8988T (cell line): ENCODE measurements at places on chromosomes 4 and X.

DNA sequence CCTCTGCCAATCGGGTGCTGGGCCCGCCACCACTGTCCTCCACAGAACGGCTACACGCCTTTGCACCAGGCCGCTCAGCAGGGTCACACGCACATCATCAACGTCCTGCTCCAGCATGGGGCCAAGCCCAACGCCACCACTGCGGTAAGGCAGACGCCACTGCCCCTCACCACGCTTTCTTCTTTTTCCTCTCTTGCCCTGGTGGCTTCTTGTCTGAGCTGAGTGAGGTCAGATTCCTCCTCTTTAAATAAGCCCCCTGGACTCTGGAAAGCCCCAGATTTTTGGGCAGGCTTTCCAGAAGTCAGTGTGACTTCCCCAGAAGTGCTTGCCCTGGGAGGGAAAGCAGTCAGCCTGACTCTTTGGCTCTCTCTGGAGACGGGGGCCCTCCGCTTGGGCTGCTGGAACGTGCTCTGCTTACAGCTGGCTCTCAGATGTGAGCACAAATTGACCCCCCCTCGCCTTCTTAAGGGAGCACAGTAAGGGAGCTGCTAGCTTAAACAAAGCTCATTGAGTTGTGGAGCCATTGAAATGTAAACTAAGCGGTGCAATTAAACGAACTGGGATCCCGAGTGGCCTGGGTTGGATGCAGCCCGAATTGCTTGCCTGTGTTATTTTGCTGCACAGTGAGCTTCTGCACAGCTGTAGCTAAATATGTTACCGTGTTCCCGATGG, 243.1 kb downstream of the ANK2 start:
- no peak for DNase-seq

GRCh38 chr4:15847746-15848145, 69.6 kb downstream of the CD38 start:
- no peak for DNase-seq

DNA sequence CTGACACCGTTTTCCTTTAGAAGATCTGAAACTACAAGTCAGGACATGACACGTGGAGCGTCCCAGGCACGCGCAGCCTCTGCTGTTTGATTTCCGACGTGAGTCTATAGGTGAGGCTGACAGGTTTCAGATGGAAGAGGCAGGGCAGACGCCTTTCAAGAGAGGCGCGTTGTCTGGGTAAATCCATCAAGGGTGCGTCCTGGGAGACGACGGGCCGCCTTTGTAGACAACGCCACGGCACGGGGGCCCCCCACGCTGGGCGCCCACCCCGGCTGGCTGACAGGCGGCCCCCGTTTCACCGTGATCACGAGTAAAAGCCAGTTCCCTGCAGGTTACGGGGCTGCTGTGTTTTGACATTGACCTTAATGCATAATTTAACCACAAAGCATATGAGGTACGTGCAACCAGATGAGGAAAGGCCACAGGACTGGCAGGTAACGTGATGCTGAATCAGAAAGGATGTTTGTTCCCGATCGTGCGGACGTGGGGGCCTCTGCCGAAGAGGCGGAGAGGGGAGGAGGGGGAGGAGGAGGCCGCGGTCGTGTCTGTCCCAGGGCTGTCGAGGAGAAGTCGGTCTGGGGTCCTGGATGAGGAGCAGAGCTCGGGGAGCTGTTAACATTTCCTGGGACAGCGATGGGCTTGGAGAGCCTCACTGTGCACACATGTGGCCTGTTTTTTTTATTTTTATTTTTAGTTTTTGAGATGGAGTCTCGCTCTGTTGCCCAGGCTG, 51.1 kb upstream of the PPP2R3B start:
- DNase-seq, result no peak

DNA sequence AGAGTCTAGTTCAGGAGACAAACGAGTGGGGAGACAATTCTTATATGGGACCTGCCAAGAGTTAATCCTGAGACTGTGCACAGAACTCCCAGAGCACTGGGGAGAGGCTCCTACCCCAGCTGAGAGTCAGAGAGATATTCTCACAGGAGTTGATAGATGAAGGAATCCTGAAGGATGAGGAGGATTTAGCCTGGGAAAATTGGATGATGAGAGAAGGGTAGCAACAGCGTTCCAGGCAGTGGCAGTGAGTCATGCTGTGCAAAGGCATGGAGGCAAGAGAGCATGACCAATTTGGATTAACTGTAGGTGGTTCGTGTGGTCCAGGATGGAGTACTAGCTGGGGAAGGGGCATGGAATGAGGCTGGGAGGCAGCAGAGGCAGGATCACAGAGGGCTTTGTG, 318.6 kb downstream of the LDB2 start:
- no peak for DNase-seq

DNA sequence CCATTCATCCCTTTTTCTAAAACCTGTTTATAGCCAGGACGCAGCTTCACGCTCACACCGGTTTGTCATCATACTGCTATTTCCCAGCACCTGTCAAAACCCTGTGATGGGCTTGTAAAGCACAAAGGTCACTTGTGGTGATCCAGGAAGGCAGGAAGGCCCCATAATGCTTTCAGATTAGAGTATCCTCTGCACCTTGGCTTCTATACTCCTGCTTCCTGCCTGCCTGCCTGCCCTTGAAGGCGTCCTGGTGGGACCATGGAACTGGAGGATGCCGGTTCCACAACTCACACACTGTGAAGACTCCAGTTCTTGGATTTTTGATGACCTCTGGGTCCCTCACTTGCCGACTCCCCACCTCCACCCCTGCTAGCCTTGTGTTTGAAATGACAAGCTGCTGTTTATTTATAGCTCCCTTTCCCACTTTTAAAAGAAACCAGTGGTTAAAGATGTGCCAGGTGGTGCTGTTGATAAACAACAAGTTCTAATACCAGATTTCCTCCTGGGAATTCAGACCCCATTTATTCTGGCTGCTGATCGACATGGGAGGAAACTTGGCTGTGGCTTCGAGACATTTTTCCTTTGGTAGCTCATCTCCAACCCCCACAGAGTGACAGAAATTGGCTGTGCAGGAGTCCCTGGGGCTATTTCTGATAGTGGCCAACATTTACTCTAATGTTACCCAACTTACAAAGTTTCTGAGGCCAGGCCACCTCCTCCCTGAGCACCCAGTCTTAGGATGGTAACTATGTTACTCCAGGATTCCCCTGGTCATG, 211.5 kb downstream of the KDR start:
- DNase-seq, result no peak

DNA sequence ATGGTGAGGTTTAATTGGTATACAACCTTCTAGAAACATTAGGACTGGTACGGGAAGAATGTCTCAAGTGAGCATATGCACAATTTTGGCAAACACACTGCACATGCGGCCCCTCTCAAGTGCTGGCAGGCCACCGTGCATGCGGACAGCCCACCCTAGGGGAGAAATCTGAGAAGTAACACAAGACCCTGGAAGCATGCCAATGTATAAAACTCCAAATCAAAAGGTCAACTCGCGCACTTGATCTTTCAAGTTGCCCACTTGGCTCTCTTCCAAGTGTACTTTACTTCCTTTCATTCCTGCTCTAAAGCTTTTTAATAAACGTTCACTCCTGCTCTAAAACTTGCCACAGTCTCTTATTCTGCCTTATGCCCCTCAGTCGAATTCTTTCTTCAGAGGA, 488.3 kb downstream of the CFAP47 start:
- no peak for DNase-seq

GRCh38 chrX:1496076-1496475, 40.9 kb downstream of the P2RY8 start:
- no peak for DNase-seq
